ENCODE measurements at places on chromosomes 13 and 19.

DNA sequence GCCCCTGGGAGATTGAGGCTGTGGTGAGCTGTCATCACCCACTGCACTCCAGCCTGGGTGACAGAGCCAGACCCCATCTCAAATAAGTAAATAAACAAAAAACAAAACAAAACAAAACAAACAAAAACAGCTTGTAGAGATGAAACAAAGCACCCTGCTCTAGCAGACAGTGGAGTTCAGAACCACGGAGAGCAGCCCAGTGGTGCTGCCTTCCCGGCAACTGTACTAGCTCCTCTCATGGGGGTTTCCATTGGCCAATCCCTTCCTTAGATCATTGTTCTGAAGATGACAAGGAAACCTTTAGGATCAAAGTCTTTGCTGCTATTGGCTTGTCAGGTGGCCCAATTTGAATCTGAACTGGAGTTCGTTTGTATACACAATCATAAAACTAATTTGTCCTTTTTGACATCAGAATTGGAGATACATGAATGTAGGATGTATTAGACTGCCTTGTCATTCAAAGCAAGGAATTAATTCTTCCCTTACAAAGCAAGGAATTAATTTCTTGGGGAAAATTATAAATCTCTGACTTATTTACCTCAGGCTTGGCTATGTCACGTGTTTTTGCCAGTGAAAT lies 19.7 kb upstream of the SYCN start:
- H3K4me1 ChIP-seq: no peaks in the 10 kb centered on the region
- DNase-seq: peak; percentile 89
- no peak overlapping the region for H3K4me3 ChIP-seq
- 0 out of 2 replicates have a peak, but pooled peaks cover 4% of the 10 kb centered on the region for H3K27me3 ChIP-seq
- no peak overlapping the region for H3K27ac ChIP-seq
- H3K36me3 ChIP-seq: no peaks in the 10 kb centered on the region

DNA sequence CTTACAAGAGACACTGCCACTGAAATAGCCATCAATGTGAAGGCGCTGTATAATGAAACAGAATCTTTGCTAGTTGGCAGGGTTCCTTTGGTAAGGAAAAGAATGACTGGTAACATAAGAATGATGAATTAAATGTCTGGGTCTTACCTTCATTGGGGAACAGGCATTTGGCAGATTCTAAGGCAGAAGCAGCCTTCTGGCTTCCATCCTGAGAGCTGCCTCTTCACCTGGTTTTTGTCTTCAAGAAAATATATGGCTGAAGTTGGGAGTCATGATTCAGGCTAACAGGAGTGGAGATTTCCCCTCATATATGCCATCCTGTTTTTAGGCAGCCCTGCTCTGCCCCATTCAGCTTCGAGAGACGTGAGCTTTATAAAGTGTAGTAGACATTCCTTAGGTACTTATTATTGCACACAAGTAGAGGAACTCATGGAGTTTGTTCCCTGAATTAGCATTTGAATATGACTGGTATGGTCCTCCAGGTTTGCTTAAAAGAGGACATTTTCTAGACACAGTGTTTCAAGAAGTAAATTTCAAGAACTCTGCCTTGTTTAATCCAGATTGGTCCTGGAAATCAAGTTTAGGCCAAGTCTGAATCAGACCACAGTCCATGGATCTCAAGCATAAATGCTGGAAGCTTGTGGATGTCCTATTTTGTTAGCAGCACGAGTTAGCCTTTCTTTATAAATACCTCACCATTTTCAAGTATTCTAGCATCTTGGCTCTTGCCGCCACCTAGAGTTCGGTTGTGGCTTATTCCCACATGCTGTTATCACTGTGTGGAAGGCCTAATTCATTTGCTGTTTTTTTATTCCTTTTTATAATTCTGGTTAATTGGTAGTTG lies 56.2 kb upstream of the AKAP11 start:
- no peaks in the 10 kb centered on the region for H3K36me3 ChIP-seq
- no peaks in the 10 kb centered on the region for H3K27me3 ChIP-seq
- H3K4me1 ChIP-seq: peaks cover 11% of the 10 kb centered on the region
- H3K27ac ChIP-seq: no peak overlapping the region

DNA sequence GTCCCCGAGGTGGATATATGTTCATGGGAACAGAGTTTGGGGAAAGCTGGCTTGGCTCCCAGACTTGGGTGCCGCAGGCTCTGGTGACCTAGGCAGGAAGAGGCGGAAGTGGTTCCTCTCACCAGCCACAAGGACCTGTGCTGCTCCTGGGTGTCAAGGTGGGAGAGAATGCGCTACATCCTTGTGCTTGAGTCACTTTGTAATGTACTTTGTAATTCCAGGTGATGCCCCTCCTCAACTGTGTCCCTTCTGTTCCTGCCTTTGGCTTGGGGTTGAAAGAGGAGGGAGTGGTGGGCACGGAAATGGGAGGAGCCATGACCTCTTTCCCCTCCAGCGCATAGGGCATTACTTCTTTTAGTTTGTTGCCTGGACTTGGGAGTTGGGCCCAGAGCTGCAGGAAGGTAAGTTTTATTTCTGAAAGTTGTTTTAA lies 10.9 kb downstream of the GARRE1 start:
- no peaks in the 10 kb centered on the region for H3K36me3 ChIP-seq
- peak overlapping the region; percentile 83 for H3K27ac ChIP-seq
- no peaks in the 10 kb centered on the region for H3K27me3 ChIP-seq
- DNase-seq: peak; percentile 66

- no peak overlapping the region for H3K27ac ChIP-seq
- no peaks in the 10 kb centered on the region for H3K27me3 ChIP-seq
- no peak for DNase-seq
- no peaks in the 10 kb centered on the region for H3K4me1 ChIP-seq
- no peak overlapping the region for H3K4me3 ChIP-seq
Observed at GRCh38 chr19:28631961-28632360, 581.0 kb downstream of the UQCRFS1 start.

- H3K4me3 ChIP-seq: no peak overlapping the region
- H3K27ac ChIP-seq: no peak overlapping the region
- H3K36me3 ChIP-seq: no peaks in the 10 kb centered on the region
- peaks cover 26% of the 10 kb centered on the region for H3K27me3 ChIP-seq
Observed at GRCh38 chr19:18423258-18424020, 4.2 kb downstream of the SSBP4 start.

DNA sequence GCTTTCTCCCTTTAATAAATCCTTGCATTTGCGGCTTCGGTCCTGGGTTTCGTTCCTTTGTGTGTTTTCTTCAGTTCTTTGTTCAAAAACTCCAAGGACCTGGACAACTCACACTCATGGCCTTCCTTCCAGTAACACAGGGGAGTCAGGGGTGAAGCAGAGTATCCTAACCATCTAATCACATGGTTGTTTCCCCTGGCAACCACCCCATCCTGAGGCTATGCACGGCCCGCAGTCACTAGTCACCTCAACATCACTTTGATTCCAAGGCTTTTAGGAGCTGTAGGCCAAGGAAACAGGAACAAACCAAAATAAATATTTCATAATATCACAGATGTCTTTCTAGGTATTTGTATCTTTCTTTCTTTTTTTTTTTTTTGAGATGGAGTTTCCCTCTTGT lies 28.9 kb downstream of the ZNF101 start:
- H3K36me3 ChIP-seq: no peaks in the 10 kb centered on the region
- H3K27me3 ChIP-seq: no peaks in the 10 kb centered on the region
- no peaks in the 10 kb centered on the region for H3K4me1 ChIP-seq
- DNase-seq: peak; percentile 4

- 0 out of 2 replicates have a peak, but pooled peaks cover 3% of the 10 kb centered on the region for H3K36me3 ChIP-seq
- H3K4me1 ChIP-seq: peaks cover 15% of the 10 kb centered on the region
- H3K27me3 ChIP-seq: no peaks in the 10 kb centered on the region
- DNase-seq: no peak
- no peak overlapping the region for H3K4me3 ChIP-seq
Observed at GRCh38 chr13:48501705-48502104, 31.2 kb downstream of the RCBTB2 start.

Data from GM23338 (cell line).